ENCODE measurements at places on chromosomes 12 and 14.

DNA sequence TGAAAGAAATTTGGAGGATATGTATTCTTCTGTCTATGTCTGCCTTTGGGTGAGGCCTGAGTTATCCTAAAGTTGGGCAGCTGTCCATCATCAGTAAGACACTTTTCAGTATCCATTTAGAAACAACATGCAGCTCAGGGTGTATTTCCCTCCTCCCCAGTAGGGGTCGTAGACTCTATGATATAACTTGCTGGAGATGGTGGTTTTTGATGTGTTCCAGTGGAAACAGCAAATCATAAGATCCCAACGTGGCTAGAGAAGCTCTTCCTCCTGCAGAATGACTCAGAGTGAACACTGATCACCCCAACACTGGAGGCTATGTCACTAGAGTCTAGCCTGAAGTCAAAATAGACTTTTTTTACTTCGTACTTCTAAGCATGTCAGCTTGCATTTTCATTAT lies 331.6 kb upstream of the STXBP6 start:
- no peak for DNase-seq

GRCh38 chr14:74675219-74675618 lies 37.7 kb downstream of the AREL1 start:
- no peak for DNase-seq

GRCh38 chr12:110689281-110690126 lies 589 bp upstream of the HVCN1 start:
- DNase-seq: peak; percentile 56

DNA sequence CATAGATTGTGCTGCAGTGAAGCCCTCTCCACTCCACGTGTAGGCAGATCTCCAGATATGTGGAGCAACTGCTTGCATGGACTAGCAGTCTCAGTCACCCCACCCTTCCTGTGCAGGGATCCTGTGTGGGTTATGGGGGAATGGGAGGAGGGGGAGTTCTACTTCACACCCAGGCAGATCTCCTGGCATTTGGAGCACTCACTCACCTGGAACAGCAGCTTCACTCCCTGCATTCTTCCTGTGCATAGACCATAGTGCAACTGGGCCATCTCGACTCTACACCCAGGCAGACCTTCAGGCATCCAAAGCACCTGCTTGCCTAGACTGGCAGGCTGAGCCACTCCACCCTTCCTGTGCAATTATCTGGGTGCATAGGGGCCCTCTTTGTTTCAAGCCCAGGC lies 96.0 kb upstream of the PCED1B start:
- DNase-seq: no peak

GRCh38 chr14:92922883-92923743 lies at the start of gene CHGA:
Gene CHGA (plus strand): TSS chr14:92923150. CDS start chr14:92923360, 210 bp downstream.
- DNase-seq: peak; percentile 11

DNA sequence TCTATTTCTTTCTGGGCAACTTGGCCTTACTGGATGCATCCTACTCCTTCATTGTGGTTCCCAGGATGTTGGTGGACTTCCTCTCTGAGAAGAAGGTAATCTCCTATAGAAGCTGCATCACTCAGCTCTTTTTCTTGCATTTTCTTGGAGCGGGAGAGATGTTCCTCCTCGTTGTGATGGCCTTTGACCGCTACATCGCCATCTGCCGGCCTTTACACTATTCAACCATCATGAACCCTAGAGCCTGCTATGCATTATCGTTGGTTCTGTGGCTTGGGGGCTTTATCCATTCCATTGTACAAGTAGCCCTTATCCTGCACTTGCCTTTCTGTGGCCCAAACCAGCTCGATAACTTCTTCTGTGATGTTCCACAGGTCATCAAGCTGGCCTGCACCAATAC lies 5.3 kb downstream of the OR4N5 start:
- no peak for DNase-seq

- no peak for DNase-seq
Observed at GRCh38 chr12:4311776-4312175, 9.2 kb upstream of the TIGAR start.

- no peak for DNase-seq
Observed at GRCh38 chr14:75650253-75651058, 10.2 kb downstream of the ERG28 start.

- no peak for DNase-seq
Observed at GRCh38 chr12:32983332-32983731, 86.8 kb upstream of the PKP2 start.

DNA sequence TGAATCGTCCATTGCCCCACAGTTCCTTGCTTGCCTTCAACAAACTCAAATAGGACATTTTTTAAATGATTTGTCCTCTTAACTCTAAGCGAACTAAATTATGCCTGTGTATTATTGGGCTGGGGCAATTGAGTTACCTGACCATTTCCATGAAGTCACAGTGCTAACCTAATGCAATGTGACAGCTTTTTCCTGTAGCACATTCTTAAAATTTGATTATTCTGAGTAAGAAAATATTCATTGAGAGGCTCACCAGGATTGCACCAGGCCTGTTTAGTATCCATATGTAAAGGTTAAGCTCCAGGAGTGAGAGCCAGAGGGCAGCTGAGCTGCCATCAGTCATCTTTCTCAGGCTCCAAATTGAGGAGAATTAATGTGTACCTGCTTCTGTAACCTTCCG lies 90.9 kb downstream of the GPR65 start:
- no peak for DNase-seq

- DNase-seq: no peak
Observed at GRCh38 chr12:50525422-50525821, 20.6 kb downstream of the DIP2B start.

DNA sequence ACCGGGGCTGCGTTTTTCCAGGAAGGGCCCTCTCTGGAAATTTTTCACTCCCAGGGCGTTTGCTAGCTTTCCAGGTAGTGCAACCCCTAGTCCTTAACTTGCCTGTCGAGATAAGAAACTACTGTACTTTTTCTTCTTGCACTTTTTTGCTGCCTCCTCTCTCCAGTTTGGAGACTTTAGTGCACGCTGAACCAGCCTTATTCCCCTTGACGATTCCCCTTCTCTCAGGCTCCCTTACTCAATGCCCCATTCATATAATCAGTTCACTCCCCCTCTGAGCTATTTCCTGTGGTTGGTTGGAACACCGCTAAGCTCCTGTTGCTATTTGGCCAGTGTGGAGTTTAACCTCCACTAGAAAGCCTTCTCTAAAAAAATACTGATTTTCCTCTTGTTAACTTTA lies 682 bp downstream of the CREBL2 start:
- peak; percentile 44 for DNase-seq

GRCh38 chr14:59482541-59483331 lies 1.5 kb downstream of the L3HYPDH start:
- no peak for DNase-seq
